ENCODE measurements at places on chromosomes 5 and 9.

DNA sequence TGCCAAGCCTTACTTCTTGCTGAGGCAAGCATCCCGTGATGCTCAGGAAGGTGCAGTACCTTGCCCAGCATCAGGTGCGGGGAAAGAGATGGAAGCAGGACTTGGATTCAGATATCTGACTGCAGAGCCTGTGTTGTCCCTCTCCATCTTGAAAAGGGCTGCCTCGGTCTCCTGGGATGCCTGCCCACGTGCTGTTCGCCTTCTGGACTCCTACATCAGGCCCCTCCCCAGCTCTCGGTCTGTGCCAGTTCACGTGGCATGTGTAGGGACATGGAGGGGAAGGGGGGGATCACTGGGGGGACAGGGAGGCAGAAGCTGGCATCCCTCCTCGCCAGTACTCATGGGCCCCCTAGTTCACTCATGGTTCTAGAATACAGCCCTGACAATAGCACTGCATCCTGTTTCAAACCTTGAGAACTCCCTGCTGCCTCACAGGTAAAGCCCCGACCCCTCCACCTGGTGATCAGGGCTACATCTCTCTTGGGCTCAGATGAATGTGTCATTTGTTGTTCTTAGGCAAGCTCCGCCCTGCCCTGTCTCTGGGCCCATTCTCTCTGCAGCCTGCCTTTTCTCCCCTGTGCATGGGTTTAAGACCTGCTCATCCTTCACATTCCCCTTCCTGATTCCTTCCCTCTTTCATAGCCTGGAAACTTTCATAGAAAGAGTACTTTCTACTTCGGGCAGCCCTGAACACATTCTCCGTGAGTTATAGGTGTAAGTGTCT lies 38.9 kb upstream of the SLC25A51 start:
- no peak for DNase-seq

DNA sequence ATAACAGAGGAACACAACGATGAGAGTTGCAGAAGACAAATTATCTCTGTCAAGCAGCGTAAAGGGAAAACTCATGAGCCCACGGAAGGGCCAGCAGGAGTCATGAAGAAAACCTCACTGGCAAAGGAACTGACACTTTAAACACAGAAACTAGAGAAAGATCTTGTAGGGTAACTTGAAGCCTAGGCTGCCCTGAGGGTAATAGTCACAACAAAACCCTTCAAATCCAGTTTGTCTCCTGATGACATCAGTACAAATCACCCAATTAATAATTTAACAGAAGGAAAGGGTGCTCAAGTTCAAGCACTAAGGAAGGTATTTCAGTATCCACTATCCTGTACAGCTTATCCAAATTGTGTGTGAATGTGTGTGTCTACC lies 549.1 kb downstream of the MTRR start:
- DNase-seq = no peak

DNA sequence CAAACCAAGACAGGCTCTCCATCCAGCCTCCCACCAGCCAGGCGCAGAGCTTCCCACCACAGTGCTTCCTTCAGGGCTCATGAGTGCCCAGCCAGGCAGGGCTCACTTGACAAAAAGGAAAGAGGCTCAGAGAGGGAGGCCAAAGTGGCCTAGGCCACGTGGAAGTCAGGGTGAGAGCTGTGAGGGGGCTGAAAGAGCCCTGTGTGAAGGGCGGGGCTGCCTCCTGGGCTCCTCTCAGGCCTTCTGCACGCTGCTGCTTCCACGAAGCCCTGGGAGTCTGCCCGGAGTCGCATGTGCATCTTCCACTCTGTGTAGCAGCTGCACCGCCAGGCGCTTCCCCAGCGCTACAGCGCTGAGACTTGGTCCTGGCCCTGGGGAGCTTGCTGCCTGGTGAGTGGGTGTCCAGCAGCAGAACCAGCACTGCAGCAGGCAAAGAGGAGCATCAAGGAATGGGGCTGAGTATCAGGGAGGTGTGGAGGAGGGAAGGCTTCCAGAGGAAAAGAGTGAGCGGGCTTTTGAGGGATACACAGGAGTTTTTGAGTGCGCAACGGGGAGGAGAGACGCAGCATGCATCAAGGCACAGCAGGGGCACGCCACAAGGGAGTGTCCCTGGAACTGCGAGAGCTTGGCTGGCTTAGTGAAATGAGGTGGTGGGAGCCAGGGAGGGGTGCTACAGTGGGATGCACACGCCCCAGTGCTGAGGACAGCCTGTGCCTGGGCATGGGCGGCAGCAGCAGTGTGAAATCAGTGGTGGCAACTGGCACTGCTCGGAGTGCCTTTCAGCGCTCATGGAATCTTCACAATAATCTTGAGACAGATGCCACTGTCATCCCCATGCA lies 178.0 kb downstream of the GAPVD1 start:
- DNase-seq = no peak

DNA sequence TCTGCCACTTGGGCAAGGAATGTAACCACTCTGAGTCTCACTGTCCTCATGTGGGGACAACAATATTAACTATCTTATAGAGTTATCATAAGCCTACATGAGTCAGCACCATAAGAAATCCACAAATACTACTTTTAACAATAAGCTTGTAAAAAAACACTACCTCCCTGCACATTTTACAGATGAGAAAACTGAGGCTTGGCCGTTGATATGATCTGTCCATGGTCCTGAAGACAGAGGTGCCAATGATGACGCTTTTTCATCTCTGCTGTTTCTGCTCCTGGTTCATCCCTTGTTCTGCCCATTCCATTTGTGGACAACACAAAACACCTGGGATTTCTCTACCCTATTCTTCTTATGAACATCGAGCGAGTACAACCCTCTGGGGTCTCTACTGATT lies 23.4 kb upstream of the STRBP start:
- DNase-seq = no peak

DNA sequence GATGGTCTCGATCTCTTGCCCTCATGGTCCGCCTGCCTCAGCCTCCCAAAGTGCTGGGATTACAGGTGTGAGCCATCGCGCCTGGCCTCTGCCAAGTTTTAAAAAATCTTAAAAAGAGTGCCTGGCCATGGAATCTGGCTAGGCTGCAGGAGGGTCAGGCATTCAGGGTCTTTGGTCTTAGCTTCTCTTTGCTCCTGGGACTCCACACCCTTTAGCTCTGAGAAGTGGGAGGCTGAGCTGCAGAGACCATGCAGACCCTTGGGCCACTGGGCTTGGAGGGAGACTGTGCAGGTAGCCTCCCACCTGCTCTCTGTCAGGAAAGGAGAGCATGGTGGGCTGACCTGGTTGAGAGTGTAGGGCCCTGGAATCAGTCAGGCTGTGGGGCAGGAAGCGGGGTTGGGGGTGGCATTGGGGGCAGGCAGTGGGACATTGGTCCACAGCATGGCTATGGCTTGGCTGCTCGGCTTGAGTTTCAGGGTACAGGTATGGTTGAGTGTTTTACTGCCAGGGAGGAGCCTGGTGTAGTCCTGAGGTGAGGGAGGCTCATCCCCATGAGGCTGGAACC lies 20.8 kb downstream of the PHF2 start:
- DNase-seq = no peak

- DNase-seq = no peak
Observed at GRCh38 chr5:143932584-143932983, 120.6 kb downstream of the HMHB1 start.

DNA sequence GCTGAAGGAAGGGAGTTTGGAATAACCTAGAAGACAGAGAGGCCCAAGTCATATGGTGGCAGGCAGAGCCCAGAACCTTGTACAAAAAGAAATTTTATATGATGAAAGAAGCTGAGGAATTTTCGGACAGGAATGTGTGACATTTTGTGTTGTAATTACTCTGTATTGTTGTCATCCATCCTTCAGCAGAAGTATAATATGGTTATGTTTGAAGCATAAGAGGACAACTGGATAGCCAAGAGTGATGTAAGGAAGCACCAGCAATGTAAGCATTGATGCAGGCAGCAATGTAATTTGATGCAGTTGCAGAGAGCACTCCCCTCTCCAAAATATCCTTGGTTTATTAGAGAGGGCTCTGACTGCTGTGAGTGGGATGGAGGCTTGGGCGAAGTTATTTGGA lies 19.1 kb upstream of the SNX2 start:
- no peak for DNase-seq

DNA sequence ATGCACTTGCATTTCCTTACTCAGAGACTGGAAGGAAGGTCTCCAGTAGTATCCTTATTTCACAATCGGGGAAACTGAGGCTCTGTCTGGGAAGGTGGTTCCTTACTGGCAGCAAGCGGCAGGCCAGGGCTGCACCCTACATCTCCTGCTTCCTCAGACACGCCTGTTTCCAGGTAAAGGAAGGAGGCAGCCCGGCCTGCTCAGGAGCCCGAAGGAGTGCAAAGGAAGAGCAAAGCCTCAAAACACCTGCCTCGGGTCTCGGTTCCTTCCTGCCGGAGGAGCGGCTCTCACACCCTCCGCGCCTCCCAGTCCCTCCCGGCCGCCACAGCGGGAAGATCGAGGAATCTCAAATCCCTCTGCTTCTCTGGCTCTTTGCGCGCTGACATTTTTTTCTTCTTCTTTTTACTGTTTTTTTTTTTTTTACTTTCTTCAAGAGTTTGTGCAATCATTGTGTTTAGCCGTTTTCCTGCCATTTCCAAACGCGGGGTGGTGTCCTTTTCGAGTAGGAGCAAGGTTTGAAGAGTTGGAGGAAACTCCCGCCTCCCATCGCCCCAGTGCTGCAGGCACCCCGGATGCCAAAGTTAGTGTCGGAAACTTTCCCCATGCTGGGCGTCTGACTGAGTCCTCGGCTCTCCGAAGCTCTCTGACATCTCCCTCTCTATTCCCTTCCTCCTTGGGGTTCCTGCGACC lies 1.0 kb downstream of the GGTA1 start:
- DNase-seq = no peak

DNA sequence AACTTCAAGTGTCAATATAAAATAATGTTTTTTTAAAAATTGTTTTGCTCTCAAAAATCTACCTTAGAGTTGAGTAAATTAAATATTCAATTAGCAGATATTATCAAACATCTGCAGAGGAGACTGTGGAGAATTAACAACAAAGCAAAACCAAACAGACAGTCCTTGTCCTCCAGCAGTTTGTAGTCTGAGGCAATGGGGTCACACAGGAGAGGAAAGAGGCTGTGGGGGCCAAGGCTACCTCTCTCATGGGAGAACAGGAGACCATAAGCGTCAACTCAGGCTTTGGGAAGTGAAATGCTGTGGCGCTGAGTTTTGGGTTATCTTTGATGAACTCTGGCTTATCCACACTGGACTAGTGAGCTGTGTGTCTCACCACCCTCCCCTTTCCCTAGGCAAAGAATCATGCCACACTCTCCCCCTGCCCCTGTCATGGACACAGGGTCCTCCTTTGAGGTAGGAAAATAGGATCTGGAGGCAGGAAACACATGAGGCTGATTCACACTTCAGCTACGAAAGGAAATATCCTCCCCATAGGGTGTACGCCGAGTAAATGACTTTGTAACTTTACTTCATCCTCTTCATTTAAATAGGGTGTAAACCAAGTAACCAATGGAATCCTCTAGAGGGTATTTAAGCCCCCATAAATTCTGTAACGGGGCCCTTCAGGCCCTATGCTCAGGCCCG lies 152.7 kb downstream of the FSTL4 start:
- no peak for DNase-seq

DNA sequence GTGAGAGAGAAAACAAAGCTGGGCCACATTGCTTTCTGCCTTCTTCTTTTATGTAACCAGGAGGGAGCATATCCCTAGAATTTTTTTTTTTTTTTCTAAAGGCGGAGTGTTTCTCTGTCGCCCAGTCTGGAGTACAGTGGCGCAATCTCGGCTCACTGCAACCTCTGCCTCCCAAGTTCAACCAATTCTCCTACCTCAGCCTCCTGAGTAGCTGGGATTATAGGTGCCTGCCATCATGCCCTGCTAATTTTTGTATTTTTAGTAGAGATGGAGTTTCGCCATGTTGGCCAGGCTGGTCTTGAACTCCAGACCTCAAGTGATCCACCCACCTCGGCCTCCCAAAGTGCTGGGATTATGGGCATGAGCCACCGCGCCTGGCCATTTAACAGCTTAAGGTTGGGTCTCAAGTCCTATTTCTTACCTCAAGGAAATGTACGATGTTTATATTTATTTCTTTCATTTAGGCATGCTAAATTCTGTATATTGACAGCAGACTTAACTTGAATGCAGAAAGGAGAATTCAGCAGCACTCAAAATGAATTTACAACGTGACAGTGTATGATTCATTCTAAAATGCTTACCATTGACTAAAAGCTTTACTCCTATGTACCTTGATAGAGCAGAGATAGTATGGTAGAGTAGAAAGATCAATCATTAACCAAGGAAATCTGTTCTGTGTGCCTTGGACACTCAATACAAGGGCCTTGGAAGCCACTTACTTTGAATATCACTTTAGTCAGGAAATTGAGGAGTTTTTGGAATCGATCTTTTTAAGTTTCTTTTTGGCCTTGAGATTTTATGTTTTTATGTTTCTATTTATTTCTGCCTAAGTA lies 100.9 kb downstream of the F2RL2 start:
- no peak for DNase-seq

DNA sequence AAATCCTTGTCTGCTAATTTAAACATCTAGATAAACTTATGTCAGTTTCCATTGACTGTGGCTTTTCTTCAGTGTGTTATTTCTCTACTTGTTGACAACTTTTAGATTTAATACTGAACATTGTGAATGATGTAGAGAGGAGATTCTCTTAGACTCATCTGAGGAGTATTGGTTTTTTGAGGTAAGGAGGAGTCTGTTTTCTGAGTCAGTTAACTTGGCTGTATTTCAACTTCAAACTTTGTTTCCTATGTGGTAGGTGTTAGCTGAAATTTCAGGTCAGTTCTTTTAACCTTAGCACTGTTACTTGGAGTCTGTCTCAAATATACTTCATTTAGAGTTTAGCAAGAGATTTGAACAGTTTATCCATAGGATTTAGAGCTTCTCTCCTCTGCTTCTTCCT lies 67.9 kb downstream of the XRCC4 start:
- no peak for DNase-seq

- DNase-seq = no peak
Observed at GRCh38 chr5:159310511-159310910, 19.8 kb downstream of the IL12B start.

DNA sequence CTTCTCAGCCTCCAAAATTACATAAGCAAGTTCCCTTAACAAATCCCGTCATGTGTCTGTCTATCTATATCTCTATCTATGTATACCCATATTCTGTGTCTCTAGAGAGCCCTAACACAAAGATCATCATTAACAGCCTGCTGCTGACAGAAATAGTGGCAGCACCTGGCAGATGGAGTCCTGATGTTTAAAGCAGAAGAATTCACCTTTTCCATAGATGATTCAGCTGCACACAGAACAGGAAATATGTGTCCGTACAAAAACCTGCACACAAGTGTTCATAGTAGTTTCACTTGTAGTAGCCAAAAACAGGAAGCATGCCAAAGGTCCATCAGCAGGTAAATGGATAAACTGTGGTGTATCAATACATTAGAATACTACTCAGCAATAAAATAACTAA lies 45.0 kb upstream of the ACO1 start:
- no peak for DNase-seq

GRCh38 chr9:34459941-34460340 lies 1.3 kb downstream of the DNAI1 start:
- DNase-seq = no peak

Data from NCI-H2029 (cell line).